ENCODE measurements at places on chromosomes 4 and X.

DNA sequence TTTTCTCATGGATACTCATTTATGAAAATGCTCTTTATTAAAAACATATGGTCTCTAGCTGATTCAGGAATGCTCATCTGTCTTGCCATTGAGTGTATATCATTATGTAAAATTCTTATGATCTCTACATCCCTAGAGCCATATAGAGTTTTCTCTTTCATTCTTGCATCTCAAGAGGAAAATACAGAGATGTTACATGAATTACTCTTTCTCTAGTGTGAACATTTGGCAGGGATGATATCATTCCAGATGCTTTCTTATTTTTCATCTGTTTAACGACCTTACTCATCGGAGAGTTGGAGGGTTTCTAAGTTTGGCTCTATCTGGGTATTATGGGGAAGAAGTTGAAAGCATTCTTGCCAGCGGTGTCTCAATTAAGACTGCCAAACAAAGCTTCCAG is 202.9 kb upstream of the SLC7A11 start:
- DNase-seq, result no peak

DNA sequence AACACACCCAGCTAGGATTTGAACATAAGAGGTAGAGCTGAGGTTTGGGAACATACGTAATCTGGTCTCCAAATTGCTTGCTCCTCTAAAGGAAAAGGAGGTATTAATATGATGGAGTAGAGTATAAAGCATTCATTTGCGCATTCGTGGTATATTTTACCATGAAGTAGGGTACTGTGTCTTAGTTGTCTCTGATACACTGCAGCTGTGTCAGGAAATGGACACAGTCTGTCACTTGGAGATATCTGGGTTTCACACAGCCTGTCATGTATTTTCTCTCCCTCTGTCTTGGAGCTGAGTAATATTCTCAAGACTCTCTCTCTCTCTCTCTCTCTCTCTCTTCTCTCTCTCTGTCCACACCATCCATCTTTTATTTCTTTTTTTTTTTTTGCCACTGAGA is 274.8 kb upstream of the UGT8 start:
- DNase-seq, result no peak

DNA sequence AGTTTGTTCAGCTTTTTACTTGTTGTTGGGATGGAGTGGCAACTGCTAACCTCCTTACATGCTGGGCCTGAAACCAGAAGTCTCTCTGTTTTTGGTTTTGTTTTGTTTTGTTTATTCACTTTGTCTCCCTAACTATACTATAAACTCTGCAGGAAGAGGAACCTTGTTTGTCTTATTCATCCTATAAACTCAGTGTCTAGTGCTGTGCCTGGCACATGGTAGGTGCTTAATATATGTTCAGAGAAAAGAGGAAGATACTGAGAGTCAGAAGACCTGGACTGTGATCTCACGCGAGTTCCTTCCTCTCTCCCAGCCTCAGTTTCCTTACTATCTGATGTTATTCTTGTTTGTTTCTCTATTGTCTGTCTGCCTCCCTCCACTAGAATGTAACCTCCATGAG is 71.3 kb downstream of the PRPS1 start:
- DNase-seq, result no peak

GRCh38 chrX:26851981-26852380 is 611.2 kb downstream of the PPP4R3C start:
- no peak for DNase-seq

GRCh38 chrX:86148594-86148993 is 343 bp downstream of the DACH2 start:
- DNase-seq, result no peak
